ENCODE measurements at places on chromosomes 4 and X.

DNA sequence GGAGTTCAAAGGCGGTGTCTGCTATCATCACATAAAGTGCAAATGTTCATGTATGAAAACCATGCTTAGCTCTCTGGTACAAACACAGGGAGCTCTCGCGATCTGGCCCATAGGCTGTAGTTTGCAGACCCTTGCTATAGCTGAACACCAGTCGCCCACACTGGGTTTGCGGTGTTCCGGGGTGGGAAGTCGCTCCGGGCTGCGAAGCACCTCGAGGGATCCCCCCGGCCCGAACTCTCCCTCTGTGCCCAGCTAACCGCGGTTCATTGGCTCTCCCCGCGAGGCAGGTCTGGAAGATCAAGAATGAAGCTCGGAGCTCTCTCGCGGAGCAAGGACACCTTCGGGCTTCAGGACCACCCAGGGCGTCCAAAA, 341 bp upstream of the PRPS2 start:
- DNase-seq: no peak

- DNase-seq: no peak
Measured at GRCh38 chrX:134206221-134206620, 30.8 kb upstream of the CCDC160 start.

DNA sequence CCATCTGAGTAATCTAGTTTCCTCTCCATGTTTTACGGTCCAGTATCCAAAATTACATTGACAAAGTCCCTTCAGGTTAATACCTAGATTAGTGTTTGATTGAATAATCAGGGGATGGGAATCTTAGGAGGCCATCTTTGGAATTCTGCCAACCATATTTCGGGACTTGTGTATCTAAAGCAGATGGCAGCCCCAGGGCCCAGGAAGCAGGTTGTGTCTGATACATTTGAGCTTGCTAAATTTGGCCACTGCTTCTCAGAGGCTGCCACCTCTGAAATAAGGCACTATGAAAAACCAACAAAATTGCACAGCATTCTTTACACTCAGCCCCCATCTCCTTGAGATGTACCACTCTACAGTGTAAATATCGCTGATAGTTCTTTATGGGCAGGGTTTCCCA, 102.1 kb downstream of the ASB9 start:
- DNase-seq: no peak

- DNase-seq: no peak
Measured at GRCh38 chr4:7298619-7299009, 106.3 kb downstream of the SORCS2 start.

GRCh38 chr4:174933083-174933482, 14.9 kb downstream of the ADAM29 start:
- no peak for DNase-seq

- DNase-seq: peak; percentile 59
Measured at GRCh38 chr4:152357206-152357605, 178.7 kb downstream of the FBXW7 start.

- DNase-seq: no peak
Measured at GRCh38 chr4:127182687-127183086, 450.1 kb upstream of the INTU start.

- DNase-seq: no peak
Measured at GRCh38 chr4:66169341-66169740, 499.1 kb upstream of the EPHA5 start.

- peak; percentile 74 for DNase-seq
Measured at GRCh38 chrX:15854080-15854655, 445 bp downstream of the AP1S2 start.

DNA sequence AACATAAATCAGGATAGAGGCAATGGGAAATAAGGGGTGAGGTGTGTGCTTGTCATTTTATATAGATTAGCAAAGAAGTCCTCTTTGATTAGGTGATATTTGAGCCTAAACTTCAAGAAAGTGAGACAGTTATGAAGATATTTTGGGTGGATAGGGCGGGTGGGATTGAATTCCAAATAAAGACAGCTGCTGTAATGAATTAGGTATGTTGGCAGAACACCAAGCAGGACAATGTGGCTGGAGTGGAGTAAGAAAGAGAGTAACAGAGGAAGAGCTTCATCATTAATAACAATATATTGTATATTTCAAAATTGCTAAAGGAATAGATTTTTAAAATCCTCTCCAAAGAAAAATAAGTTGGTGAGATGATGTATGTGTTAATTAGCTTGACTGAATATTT, 91.0 kb upstream of the CENPE start:
- DNase-seq: no peak

DNA sequence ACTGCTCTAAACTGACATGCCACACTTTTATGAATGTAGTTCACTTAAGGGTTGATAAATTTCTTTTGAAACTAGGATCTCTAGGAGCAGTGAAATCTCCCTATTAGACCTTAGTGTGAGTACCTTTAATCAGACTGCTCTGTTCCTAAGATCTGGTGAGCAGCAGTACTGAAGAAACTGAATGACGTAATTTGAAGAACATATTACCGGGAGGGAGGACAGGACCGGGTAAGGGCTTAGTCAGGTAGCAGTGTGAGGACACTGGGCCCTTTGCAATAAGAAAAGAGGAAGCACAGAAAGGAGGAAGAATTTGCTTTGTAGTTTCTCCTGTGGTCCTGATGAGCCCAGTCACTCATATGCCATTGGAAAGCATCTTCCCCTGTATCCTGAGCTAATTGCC, 255.2 kb downstream of the THOC2 start:
- DNase-seq: no peak

- DNase-seq: no peak
Measured at GRCh38 chr4:141416677-141417363, 196.1 kb downstream of the ZNF330 start.

- DNase-seq: no peak
Measured at GRCh38 chrX:138708268-138708667, 3.2 kb downstream of the FGF13 start.

DNA sequence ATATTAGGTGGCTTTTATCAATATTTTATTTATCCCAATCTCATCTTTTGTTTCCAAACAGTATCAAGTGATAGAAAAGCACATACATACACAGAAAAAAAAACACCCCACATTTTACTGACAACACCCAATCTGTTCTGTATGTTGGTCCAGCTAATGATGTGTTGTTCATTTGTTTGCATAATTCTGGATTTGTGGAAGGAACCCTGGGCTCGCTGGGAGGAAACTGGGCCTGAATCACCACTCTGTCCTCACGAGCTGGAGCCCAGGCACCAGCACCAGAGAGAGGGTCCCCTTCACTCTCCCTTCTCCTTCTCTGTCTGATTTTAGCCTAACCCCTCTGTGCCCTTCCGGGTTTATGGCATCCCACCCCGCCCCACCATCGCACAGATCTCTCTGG, 79.8 kb downstream of the PSAPL1 start:
- DNase-seq: no peak

GRCh38 chr4:96753216-96753615, 913.3 kb downstream of the PDHA2 start:
- no peak for DNase-seq

DNA sequence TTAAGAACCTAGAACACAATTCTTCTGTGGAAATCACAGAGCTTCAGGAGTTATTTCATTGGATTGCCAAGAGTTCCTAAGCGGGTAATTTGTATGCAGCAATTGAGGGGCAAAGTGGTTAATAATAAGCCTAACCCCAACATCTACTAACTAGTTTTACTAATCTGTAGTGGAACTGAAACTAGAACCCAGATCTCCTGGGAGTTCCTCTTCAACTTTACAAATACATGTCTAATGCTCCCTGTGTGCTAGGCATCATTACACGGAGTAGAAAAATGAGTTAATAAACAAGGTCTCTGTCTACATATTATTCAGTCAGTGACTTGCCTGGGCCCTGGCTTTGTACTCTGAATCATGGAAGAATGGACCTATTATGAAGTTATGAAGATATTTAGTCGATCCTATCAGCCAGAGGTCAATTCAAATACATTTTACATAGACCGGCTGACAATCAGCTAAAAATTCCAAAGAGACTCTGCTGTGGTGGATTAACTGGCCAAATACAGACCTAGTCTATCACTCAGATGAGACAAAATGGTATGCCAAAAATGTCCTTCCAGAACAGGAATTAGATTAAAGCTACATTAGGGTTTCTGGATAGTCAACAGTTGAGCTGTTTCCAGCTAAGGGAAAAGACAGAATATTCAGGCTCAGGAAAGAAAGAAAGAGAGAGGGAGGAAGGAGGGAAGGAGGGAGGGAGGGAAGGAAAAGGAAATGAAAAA, 326.0 kb downstream of the FBXW7 start:
- DNase-seq: no peak

DNA sequence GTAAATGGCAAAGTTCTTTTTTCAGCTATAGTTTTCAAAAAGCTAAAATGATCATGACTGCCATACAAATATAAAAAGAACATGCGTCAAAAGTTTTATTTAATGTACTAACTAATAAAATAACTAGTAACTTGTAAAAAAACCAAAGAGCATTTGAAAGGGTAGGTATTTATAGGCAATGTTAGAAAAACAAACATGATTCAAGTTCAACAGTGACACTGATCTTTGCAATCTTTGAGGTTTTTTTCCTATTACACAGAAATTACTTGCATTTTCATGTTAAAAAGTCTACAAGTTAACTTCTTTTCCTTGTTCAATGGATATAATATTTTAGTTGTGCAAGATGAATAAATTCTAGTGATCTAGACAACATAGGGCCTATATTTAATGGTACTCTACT, 72.3 kb upstream of the GRID2 start:
- no peak for DNase-seq

DNA sequence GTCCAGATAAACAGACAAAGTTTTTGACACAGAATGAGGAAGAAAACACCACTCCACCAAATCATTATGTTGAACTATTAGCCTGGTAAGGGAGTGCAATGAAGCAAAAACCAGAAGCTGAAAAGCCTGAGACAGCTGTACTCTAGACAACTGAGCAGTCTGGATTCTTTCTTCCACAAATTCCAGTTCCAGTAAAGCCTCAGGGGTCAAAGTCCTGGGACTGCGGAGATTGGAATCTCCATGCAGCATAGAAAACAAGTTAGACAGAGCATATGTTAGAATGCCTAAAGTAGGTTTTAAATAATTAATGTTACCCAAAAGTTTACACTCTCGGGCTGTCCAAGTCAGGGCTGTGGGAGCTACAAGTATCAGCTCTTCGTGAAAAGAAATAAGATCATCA, 263.2 kb downstream of the TECRL start:
- DNase-seq: no peak

GRCh38 chr4:8280158-8280875, 10.8 kb downstream of the HTRA3 start:
- no peak for DNase-seq

DNA sequence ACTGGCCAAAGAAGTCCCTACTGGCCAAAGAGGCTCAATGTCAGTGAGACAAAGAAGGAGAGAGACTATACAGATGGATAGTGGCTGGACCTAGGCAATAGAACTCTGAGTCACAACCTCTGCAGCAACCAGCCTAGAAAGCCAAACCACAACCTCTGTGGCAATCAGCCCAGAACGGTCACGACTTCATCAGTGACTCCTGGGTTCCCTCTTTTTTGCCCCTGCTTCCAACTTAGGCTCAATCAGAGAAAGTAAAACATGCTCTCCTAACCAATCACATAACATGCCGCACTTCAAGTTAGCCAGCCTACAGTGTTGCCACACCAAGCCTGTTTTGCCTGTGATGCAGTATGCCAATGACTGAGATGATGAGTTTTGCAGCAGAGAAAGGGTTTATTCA, 203.4 kb downstream of the ANAPC10 start:
- DNase-seq: peak; percentile 56

GRCh38 chrX:20521222-20521621, 254.5 kb upstream of the RPS6KA3 start:
- DNase-seq: peak; percentile 56

- DNase-seq: no peak
Measured at GRCh38 chr4:22202975-22203710, 254.6 kb upstream of the KCNIP4 start.

All from suppressor macrophage treated with lipopolysaccharide for 1 hour (primary cell).